ENCODE measurements at places on chromosomes 5 and 9.

GRCh38 chr9:135062254-135062653 lies 25.2 kb upstream of the OLFM1 start:
- DNase-seq: no peak

DNA sequence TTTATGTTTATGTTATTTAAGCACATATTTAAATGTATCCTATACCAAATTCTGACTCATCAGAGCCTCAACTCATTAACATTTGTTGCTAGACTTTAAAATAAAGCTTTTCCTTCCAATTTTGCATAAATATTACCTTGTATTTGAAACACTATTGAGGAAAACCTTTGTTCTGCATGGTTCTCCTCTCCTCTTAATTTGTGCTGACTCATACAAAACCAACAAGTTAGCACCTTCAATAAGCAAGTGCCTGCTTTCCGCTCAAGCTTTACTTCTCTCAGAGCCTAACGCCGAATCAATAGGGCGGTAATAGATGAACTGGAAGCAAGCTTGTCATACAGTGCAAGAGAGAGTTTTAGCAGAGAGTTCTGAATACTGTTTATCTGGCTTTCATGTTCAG lies 7.9 kb downstream of the AMACR start:
- no peak for DNase-seq

DNA sequence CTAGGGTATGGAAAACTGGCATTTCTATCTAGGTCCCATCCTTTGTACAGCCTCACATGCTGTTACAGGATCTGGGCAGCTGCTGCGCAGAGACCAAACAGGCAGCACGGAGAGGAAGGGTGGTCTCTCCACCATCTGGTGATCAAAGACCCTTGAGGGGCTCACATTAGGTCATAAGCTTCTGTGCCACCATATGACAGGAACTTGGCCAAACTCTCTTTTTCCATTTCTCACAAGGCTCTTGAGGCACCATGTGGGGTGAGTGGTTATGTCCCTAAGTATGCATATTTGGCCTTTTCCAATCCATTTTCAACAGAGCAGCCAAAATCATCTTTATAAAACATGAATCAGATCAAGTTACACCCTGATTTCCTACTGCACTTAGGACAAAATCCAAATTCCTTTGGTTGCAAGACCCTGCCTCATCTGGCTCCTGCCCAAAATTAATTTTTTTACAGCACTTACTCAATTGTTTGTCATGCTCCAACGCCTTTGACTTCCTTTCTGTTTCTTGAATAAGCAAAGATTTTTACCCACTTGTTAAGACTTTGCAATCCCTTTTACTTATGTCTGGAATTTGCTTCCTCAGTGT lies 730.0 kb downstream of the MAT2B start:
- DNase-seq: peak; percentile 91

DNA sequence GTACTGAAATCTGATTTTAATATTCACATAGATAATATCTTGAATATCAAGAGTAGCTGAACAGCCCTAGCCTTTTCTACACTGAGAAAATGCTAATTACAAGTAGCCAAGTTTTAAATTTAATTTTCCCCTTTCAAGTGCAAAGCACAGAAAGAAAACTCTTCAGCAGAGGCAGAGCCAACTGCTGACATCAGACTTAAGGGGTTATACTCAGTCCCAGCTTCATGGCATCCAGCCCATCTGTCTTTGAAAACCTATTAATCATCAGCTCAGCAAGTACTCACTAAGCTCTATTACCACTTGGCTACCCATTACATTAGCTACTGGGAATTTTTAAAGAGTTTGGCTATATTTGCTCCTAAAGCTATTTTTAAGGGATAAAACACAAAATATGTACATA lies 220.5 kb downstream of the SLC12A2 start:
- DNase-seq: peak; percentile 91

DNA sequence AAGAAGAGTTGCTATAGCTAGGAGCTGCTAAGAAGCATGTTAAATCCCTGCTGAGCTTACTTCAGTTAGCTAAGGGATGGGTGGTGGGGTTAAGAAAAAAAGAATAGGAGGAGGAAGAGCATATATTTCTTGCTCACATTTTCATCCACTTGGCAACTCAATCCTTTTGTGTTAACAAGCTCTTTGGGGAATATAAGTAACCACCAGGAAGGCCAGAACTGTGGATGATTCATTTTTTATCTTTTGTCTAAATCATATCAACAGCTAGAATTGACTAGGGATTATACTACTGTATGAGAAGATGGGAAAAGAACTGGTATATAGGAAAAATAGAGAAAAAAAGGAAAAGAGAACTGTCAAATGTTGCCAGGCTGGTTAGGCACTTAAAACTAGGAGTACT lies 555.3 kb upstream of the ARRDC3 start:
- peak; percentile 22 for DNase-seq

DNA sequence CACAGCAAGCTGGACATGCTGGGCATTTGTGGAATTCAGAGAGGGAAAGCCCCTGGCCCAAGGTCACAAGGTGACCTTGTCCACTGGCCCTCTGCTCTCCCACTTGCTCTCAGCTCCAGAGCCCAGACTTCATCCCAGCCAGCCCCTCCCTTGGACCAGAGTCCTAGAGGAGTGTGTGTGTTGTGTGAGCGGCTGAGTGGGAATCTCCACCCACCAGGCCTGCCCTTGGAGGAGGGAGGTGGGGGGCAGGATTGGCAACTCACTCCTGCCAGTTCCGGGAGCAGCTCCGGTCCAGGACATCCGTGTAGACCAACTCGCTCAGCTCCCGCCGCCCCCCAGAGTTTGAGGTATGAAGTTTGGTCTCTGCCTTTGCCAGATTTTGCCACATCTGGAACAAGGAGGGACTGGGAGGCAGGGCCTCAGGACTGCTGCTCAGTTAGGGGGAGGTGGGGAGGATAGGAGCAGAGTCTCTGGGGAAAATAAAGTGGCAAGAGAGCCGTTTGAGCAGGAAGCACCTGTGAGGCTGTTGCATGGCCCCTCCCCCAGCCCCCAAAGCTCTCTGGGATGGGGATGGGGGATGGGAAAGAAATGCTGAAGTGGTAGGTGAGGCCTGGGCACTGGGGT lies 1.4 kb downstream of the MZB1 start:
- no peak for DNase-seq

- DNase-seq: no peak
These were observed 140.6 kb upstream of the RAD23B start for GRCh38 chr9:107142430-107142829.

DNA sequence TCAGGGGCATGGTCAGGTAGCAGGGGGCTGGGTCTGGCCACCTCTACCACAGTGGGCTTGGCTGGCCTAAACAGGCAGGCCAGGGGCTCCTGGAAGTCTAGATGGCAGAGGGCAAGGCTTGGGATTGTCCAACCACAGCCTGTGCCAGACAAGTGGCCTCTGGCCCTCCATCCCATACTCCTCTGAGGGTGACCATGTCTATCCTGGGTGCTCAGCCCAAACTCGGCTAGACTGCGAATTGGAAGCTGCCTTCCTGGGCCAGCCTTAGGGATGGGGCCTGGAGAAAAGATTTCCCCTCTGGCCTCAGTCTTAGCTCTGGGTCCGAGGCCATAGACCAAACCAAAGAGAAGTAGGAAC lies 110.5 kb downstream of the PHF2 start:
- DNase-seq: no peak

GRCh38 chr5:171640480-171640879 lies 145.1 kb upstream of the SMIM23 start:
- peak; percentile 26 for DNase-seq

DNA sequence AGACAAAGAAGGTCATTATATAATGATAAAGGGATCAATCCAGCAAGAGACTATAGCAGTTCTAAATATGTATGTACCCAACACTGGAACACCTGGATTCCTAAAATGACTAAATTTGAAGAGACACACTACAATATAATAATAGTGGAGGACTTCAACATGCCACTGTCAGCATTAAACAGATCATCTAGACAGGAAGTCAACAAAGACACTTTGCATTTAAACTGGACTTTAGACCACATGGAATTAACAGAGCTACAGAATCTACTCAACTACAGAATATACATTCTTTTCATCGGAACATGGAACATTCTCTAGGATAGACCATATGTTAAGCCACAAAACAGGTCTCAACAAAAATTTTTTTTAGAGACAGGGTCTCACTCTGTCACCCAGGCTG lies 58.3 kb upstream of the TLX3 start:
- no peak for DNase-seq

- DNase-seq: peak; percentile 63
These were observed 27.7 kb downstream of the LHX6 start for GRCh38 chr9:122200960-122201595.

GRCh38 chr9:34124926-34125325 lies 1.6 kb downstream of the DCAF12 start:
- DNase-seq: peak; percentile 19

DNA sequence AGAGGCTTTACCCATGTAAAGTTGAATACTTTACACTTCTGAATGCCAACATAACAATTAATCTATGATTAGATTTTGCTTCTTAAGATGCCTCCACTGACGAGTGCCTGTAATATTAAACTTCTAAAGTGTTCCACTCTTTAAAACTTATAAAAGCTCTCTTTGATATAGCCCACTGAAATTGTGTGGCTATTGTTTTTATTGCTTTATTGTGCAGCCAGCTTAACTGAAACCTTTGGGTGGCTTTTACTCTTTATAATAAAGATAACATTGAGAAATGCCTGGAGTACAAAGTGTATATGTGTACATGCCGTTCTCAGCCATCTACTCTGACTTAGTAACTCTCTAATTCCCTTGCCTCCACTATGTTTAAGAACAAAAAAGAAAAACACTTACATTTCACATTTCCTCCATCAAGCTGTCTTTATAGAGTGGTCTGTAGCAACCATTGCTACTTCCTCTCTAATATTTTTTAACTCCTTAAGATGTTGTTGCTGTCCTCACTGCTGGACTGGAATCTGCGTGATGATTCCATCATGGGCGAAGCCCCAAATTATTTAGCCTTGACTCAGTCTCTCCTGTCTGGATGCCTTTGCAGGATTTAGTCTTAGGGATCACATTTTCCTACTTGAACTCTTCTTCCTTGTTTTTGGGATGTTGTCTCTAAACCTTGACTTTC lies 9.1 kb downstream of the PIK3R1 start:
- peak; percentile 67 for DNase-seq

GRCh38 chr5:94872526-94872925 lies 254.1 kb downstream of the SLF1 start:
- no peak for DNase-seq

GRCh38 chr5:5344606-5345005 lies 77.9 kb upstream of the ICE1 start:
- no peak for DNase-seq

- DNase-seq: peak; percentile 67
These were observed 73.9 kb downstream of the KLF9 start for GRCh38 chr9:70340572-70340971.

DNA sequence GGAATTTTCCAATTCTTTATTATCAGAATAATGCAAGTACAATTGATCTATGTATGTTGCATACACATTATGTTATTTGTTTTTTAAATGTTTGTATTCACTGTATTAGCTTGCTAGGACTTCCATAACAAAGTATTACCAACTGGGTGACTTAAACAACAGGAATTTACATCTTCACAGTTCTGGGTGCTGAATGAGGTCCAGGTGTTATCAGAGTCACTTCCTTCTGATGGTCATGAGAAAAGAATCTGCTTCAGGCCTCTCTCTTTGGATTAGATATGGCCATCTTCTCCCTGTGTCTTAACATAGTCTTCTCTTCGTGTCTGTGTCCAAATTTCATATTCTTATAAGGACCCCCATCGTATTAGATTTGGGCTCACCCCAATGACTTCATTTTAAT lies 229.1 kb upstream of the TRPC7 start:
- no peak for DNase-seq

DNA sequence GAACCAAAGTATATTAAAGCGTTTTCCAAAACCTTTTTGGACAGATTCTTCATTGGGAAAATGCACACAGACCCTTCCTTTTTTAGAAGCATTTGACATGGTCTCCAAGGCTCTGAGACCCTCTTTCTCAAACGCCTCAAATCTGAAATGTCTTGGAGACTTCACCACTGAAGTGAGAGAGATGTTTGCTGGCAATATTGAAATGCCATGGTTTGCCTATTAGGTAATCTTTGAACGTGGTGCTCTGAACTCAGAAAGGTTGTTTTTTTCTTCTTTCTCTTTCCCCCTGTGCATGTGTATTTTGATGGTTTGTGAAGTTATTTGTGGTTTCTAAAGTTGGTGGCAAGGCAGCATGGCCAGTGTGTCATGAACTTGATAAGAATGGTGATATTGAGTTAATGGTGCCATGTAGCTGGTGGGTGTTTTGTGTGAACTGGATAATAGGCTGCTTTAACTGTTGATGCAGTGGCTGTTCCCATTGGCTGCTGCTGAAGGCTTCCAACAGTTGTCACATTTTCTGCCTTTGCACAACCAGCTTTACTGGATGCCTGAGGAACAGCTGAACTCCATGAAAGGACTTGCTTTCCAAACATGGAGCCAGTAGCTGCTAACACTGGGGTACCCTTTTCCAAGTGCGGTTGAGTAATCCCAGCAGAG lies 1.7 kb downstream of the PALM2AKAP2 start:
- peak; percentile 18 for DNase-seq

GRCh38 chr5:140178482-140179116 lies 3.6 kb downstream of the CYSTM1 start:
- no peak for DNase-seq

GRCh38 chr5:402615-403359 lies 40.2 kb upstream of the EXOC3 start:
- DNase-seq: no peak

- DNase-seq: peak; percentile 68
These were observed 47.4 kb downstream of the VAV2 start for GRCh38 chr9:133944746-133945135.

GRCh38 chr5:126477294-126478117 lies 54.3 kb downstream of the GRAMD2B start:
- DNase-seq: peak; percentile 44

GRCh38 chr5:10452768-10453331 lies 11.2 kb downstream of the ROPN1L start:
- peak; percentile 95 for DNase-seq

DNA sequence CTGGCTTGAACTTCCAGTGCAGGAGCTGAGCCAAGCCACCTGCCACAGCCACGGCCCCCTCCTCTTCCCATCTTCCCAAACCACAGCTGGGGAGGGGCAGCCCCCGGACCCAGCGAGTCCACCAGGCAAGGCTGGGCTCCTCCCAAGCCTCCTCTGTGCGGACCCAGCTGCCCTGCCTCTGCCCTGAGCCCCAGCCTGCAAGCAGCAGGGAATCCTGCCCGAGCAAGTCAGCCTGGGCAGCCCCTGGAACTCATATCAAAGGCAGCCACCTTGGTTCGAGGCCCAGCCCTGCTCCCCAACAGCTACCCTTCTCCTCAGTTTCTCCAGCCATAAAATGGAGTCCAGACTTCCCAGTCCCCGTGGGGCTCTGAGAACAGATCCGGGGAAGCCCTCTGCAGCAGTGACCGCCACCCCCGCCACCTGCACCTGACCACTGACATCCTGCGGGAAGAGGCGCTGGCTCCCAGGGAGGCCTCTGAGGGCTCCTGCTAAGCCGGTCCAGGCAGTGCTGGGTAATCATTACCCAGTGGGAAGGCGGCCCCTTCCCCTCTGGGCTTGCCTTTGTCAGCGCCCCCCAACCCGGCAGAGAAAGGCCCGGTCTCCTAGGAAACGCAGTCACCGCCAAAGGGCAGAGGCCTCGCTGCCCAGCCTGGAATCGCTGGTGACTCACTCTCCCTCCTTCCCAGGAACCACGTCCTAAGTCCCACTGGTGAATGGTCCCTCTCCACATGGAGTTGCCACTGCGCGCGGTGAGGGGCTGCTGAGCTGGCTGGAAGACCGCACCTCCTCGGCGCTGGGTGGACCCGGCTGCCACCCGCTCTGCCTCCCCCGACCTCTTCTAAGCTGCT lies 1.5 kb downstream of the VAV2 start:
- peak; percentile 62 for DNase-seq

All from choroid plexus epithelial cell (primary cell).